ENCODE measurements at places on chromosomes 4 and X. TPM values are rescaled to one million over a fixed set of nuclear protein-coding genes. Genes with fewer than 3 reads are reported as not detected.

GRCh38 chr4:152803541-152803940 is 23.8 kb downstream of the ARFIP1 start:
- no peak for DNase-seq

DNA sequence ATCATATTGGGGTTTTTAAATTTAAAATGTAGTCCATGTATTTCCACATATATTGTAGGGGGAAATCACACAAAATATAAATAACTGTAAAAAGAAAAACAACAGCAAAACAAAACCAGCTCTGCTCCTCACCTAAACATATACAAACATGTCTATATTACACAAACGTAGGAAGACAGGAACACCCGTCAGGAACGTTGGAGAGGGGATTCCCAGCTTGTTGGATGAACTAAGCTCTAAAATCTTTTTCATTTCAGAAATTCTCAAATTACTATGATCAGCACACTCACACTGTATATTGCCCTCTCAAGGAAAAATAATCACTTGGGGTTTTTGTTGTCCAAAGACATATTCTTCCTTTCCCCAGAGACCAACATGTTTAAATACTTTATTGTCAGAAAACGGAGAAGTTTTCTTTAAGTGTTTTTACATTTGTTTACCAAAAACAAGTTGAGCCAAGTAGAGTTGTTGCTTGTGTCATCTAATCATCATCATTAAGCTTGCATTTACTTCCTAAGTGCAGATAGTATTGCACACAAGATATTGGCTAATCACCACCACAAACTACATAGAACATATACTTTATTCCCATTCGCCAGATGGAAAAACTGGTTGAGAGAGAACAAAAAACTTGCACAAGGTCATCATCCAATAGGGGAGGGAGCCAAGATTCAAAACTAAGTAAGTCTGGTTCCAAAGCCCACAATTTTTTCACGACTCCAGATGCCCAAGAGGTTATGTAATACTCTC is 2.4 kb upstream of the TLR10 start:
- DNase-seq = no peak

- DNase-seq = no peak
Observed at GRCh38 chr4:25638806-25639205, 16.8 kb upstream of the SLC34A2 start.

- DNase-seq = no peak
Observed at GRCh38 chr4:125518281-125518680, 203.5 kb downstream of the FAT4 start.

Gene USP51
- 0.42 TPM for total RNA-seq

Gene REELD1
- not detected for total RNA-seq

Gene GABRE
- 140 TPM for total RNA-seq
